Vein endothelial cell (primary cell): ENCODE measurements at places on chromosomes 6 and 20. TPM values are rescaled to one million over a fixed set of nuclear protein-coding genes. Genes with fewer than 3 reads are reported as not detected.

The PPP1R14C gene
- not detected in 2 replicates for total RNA-seq

The POM121L2 gene
- total RNA-seq, result not detected in 2 replicates

The HLA-DOB gene
- total RNA-seq, result under 0.01 and 0.19 TPM in 2 replicates

The ENPP4 gene
- total RNA-seq, result 6.2 and 8.0 TPM in 2 replicates

The ROS1 gene
- total RNA-seq, result not detected in 2 replicates

The PACRG gene
- 0.33 TPM in 1 of 2 replicates, not detected in the other for total RNA-seq

The XRN2 gene
- 82.6 and 100 TPM in 2 replicates for total RNA-seq

The SLC35D3 gene
- not detected in 2 replicates for total RNA-seq

The RBPJL gene
- total RNA-seq, result not detected in 2 replicates

The MUCL3 gene
- total RNA-seq, result not detected in 2 replicates

The RIPOR2 gene
- total RNA-seq, result under 0.01 and 0.10 TPM in 2 replicates

The LY6G6D gene
- total RNA-seq, result not detected in 2 replicates

The MOG gene
- total RNA-seq, result not detected in 2 replicates

The CNBD2 gene
- total RNA-seq, result 2.7 and 3.6 TPM in 2 replicates

The PSORS1C1 gene
- 4.0 and 8.5 TPM in 2 replicates for total RNA-seq

The PIM1 gene
- total RNA-seq, result 1.1 and 2.0 TPM in 2 replicates

The AKAP7 gene
- 2.6 and 3.6 TPM in 2 replicates for total RNA-seq

The NHSL1 gene
- total RNA-seq, result 107 and 142 TPM in 2 replicates

The SIRPD gene
- total RNA-seq, result not detected in 2 replicates

The NKAIN4 gene
- not detected in 2 replicates for total RNA-seq

The NKX2-4 gene
- not detected in 2 replicates for total RNA-seq

The PABPC1L gene
- total RNA-seq, result 1.3 and 1.4 TPM in 2 replicates

The CFAP61 gene
- not detected in 2 replicates for total RNA-seq

The ARMC12 gene
- 0.19 TPM in 1 of 2 replicates, not detected in the other for total RNA-seq

The BMP7 gene
- not detected in 2 replicates for total RNA-seq

The MRAP2 gene
- 3.6 and 3.8 TPM in 2 replicates for total RNA-seq

The PGC gene
- not detected in 2 replicates for total RNA-seq

The LAMA2 gene
- total RNA-seq, result 1.6 and 2.6 TPM in 2 replicates

The SPEF1 gene
- total RNA-seq, result 0.19 TPM in 1 of 2 replicates, not detected in the other

The ADGRG6 gene
- 48.7 and 63.7 TPM in 2 replicates for total RNA-seq

The FABP7 gene
- total RNA-seq, result not detected in 2 replicates

The OR2J3 gene
- total RNA-seq, result under 0.01 TPM in 1 of 2 replicates, not detected in the other
